ENCODE measurements at places on chromosomes 3 and 15.

- no peak for DNase-seq
Measured at GRCh38 chr3:77329116-77329515, 289.2 kb downstream of the ROBO2 start.

- DNase-seq, result no peak
Measured at GRCh38 chr3:114370537-114371174, 76.8 kb downstream of the TIGIT start.

- no peak for DNase-seq
Measured at GRCh38 chr3:150751781-150752263, 11.1 kb downstream of the SIAH2 start.

GRCh38 chr3:113104357-113105092 lies 106.8 kb upstream of the BOC start:
- no peak for DNase-seq

DNA sequence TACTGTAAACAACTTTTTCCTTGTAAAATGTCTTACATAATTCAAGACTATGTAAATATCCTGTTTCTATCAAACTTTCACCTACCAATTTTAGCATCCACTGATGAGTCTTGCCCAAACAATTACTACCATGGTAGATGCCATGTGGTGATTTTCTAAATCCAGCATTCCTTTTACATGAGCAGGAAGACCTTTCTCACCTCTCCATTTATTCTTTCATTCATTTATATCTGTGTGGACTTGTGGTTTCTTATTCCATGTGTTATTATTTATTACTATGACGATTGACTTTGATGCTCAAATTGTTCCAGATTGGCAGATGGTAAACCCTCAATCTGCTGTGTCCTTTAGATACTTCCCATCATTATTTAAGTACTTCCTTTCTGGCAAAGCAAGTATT lies 62.4 kb downstream of the IFT57 start:
- peak; percentile 41 for DNase-seq

DNA sequence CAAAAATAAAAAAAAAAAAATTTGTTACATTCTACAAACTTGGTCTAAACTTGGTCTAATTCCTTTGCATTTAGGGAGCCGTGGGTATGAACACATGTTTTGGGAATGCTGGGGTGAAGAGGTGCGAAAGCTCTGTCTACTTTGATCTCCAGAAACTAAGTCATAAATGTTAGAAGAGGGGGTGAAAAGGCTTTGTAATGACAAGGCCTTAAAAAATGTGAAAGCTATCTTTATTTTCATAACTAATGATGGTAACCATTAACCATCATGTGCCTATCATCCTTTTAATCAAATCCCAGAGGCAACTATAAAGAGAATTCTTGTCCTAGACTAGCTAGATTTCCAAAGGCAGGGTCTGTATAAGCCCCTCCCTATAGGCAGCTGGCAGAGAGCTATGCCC lies 60.9 kb downstream of the PRICKLE2 start:
- no peak for DNase-seq

GRCh38 chr3:181230258-181230657 lies 240.7 kb upstream of the DNAJC19 start:
- no peak for DNase-seq

DNA sequence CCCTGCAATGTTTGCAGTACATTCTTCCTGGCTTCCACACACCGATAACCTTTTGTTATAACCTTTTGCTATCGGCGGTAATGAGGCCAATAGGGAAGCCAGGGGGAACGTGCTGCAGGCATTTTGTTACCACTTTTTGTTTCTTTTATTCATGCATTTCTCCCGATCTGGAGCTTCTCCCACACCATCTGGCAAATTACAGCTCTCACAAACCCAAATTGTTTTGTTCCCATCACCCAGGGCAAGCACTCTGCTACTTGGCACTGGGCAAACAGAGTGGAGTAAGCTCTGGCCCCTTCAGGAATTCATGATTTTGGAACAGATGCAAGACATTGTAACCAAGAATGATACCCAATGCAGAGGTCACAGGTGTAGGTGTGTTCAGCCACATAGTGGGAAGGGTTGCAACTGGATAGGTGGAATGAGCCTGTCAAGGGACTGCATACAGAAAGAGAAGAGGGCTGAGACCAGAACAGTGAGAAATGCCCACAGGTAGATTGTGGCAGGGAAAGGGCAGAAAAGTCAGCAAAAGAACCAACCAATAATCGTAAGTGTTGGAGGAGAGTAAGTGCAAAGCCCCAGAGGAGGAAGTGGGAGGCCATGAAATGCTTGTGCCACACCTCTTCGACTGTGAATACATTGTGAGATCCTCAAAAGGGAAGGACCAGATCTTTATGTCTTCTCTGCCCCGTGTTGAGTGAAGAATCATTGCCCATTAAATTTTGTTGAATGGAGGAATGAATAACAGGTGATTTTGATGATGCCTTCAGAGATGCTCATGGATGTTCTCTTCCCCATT lies 45.8 kb downstream of the PARP15 start:
- no peak for DNase-seq

GRCh38 chr15:52183562-52184173 lies 7.5 kb downstream of the GNB5 start:
- DNase-seq, result peak; percentile 60
